ENCODE measurements at places on chromosomes 6 and 20.

DNA sequence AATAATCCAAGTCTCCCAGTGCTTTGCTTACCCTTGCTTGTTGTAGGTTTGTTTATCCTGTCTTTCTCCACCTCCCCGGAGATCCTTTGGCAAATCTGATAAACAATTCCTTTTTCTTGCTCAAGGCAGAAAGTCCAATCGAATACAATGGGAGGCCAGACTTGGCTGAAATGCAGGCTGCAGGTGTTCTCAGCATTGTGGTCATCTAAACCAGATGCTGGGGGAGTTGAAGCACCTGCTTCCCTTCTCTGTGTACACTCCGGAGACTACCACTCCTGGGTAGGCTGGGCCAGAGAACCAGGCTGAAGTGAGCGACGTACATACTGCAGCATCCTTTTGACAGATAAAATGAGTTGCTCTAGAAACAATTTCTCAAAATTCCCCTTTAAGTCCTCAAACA lies 82.6 kb upstream of the PREP start:
- DNase-seq = no peak

DNA sequence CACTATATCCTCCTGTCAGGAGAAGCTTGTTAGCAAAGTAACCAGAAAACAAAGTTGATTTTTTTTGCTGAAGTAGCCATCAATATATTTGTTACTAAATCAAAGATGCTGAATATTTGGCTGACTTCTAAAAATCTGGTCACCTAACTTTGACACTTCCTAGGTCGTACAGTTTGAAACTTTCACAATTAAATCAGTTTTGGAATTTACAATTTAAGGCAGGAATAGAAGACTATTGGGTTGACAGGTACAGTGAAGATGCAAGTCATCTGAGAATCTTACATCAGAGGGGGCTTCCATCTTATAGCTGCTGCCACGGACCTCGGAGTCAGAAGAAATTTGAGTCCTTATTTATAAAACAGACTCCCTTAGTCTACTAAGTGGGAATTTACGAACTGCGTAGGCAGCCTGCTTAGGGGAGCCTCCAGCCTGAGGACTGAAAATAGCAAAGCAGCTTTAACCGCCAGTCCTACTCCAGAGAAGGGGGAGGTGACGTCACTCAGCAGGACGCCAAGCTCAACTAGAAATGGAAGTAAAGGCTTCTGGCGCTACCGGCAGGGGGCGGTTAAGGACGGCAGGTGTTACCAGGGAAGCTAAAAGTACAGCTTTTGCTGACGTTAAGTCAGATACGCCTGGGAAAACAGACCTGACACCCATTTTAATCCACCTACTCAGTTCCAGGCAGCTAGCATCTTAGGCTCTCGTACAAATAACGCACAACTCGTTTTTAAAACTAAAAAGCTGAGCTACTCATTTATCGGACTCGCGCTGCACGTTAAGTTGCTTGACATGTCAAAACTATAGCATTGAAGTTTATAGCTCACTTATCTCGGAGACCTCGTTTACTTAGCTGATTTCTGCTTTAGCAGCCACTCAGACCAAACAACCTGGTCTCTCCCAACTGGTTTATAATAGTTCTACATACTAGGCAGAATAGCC lies 61.1 kb upstream of the HFE start:
- peak; percentile 68 for DNase-seq

GRCh38 chr20:38143646-38144554 lies 21.2 kb downstream of the TGM2 start:
- no peak for DNase-seq

GRCh38 chr6:144816936-144817335 lies 531.8 kb downstream of the UTRN start:
- no peak for DNase-seq

DNA sequence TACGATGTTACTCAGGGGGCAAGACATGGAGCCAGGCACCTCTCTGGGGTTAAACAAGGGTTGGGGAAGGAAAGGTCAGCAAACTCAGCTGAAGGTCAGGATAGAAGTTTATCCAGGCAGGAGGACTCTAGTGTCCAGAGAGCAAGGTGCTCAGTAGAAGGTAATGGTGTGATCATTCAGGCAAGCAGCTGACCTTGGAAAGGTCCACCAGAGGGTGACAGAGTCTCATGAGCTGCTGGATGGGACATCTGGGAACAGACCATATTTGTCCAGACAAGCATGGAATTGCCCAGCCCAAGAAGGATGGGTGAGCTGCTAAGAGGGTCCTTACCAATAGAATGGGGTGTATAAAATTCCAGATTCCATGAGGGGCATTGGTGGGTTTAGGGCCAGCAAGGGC lies 89.5 kb downstream of the MAP3K7 start:
- no peak for DNase-seq

GRCh38 chr6:159606786-159607185 lies 86.3 kb downstream of the SOD2 start:
- DNase-seq = no peak

- no peak for DNase-seq
Observed at GRCh38 chr6:161057103-161058091, 65.8 kb downstream of the MAP3K4 start.

- DNase-seq = no peak
Observed at GRCh38 chr20:3908667-3909066, 19.5 kb downstream of the PANK2 start.

DNA sequence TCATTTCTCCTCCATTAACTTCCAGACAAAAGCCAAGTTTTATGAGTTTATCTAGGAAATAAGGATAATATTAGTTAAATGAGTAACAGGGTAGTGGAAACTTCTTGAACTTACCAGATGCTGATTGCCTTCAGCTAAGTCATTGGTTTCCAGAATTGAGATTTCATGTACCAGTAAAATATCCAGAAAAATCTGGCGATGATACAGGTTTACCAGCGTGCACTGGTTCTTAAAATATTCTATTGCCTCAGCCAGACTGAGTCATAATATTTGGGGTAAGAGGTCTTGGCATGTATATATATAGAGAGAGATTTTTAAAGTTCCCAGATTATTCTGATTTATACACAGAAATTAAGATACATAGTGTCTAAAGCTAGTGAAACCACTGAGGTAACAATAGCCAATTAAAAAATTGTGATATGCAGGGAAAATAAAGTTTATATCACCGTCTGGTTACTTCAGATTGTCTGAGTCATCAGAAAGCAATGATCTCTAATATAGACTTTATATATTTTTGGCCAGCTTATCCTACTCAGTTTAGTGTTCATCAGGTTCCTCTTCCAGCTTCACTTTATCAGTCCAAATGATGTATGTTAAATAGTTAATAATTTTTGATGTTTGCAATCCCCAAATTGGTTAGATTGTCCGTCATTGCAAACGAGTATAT lies 39.5 kb upstream of the SDHAF4 start:
- no peak for DNase-seq

GRCh38 chr20:43140726-43141125 lies 49.0 kb downstream of the PTPRT start:
- DNase-seq = no peak

DNA sequence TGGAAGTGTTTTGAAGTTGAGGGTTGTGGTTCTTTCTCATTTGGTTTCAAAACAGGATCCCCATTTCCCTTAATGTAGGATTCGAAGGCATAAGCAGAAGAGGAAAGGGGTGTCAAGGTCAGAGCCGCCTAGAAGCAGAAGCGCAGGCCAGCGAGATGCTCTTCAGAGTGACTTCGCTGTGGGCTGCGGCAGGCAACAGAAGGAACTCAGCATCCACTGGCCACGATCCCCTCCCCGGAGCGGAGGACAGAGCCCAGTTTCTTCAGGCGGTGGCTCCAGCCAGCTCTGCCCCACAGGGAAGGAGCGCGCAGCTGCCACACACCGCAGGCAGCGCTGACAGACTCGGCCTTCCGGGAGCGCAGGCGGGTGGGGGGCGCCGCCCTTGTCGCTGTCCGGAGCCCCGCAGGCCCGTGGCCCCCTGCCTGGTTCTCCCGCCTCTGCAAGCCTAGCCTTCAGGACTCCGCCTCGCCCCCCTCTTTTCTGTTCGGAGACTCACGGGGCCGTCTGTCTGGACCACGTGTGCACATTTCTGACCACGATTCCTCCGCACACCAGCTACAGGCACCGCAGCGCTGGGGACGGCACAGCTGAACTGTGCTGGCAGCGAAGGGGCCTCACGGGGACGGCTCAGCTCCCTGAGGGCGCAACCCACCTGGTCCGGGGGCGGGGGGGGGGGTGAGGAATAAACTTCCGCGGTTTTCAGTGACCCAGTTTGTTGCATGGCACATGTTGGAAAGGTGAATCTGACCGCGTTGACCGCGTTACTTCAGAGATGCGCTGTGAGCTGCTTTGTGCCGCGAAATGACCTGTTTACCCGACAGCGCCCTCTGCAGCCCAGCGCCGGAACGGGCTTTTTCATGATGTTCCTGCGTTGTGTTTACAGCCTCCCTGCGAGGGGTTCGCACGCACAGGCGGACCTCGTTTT lies 26.1 kb downstream of the TTLL2 start:
- DNase-seq = peak; percentile 62

DNA sequence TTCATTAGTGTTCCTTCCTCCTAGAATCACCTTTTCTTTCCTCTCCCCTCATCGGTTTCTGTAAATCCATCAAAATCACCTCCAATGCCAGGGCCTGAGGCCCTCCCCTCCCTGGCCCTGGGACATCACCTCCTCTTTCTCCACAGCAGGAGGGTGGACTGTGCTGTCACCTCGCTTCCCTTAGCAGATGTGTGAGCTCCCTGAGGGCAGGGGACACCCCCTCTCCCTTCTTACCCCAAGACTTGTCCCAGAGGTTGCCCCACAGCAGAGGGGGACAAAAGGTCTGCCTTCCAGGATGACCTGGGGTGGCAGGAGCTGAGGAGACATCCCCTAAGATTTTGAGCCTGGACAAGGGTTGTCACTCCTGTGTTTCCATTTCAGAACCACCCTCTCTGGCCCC lies 5.9 kb downstream of the ULBP1 start:
- DNase-seq = no peak

DNA sequence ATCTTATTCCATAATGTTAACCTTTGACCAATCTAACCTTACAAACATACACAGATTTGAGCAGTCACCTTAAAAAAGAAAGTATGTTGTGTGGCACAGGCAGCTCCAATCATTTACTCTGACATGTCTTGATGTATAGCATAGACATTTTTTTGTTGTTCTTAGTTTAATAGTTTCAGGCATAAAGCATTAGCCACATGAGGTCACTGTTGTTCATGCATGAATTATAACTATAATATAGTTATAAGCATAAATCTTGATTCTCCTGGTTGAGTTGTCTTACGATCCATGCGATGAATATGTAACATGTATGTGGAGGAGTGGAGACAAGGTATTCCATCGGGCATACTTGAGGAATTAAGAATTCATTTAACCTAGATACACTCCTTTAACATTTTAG lies 26.1 kb upstream of the NKAIN2 start:
- no peak for DNase-seq

DNA sequence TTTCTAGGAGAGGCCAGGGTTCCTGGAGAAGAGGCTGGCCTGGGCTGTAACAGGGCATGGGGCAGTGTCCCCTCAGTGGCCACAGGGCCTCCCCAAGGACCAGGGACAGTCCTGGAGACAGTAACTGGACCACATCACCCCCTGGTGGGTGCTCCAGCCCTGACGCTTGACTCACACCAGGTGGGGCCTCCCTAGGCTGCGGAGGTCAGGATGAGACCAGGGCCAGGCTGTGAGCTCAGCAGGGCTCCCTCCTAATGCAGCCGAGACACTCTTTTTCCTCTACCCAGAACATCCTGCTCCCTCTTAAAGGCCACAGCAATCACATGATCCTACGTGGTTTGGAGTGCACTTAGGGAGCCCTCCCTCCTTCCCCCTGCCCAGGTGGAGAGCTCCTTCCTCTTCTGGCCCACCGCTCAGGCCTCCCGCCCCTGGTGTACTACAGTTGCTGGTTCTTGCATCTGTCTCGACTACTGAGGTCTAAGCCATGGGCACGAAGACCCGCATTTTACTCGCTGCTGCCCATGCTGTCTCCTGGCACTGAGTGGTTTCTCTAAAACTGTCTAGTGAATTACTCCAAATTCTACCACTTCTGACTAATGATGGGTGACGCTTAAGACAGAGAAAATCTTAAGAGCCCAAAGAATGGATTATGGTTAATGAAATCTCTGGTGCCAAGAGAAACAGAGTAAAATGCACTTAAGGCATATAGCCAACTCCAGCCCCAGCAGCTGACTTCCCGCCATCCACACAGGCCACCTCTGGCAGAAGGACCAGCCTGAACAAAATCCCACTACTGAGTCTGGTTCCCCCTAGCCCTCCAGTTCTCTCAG lies 166.1 kb upstream of the CST7 start:
- no peak for DNase-seq

GRCh38 chr6:167543602-167544497 lies 219.0 kb downstream of the TTLL2 start:
- DNase-seq = no peak

DNA sequence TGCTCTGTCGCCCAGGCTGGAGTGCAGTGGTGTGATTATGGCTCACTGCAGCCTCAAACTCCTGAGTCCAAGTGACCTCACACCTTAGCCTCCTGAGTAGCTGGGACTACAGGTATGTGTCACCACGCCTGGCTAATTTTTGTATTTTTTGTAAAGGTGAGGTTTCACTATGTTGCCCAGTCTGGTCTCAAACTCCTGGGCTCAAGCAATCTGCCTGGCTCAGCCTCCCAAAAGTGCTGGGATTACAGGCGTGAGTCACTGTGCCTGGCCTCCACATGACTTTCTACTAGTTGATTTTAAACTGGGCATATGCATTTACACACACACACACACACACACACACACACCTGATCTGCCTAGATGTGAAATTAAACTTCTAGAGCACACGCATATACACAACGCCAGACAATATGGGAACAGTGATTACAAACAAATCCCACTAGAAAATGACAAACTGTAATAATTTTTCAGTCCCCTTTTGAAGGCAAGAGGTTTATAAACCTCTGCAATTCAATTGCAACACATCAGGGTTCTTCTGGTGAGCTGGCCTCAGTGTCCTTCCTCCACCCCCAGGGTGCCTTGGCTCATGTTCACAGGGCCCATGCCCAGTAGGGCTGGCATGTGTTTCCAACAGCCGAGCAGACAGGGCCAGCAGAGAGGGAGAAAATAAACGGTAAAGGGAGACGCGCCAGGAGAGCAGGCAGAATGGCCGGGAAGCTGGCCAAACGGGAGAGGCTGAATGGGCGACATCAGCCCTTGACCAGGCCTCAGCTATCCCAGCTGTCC lies 31.2 kb downstream of the PARD6B start:
- DNase-seq = no peak

GRCh38 chr20:58870293-58871014 lies 17.9 kb downstream of the GNAS start:
- DNase-seq = no peak

DNA sequence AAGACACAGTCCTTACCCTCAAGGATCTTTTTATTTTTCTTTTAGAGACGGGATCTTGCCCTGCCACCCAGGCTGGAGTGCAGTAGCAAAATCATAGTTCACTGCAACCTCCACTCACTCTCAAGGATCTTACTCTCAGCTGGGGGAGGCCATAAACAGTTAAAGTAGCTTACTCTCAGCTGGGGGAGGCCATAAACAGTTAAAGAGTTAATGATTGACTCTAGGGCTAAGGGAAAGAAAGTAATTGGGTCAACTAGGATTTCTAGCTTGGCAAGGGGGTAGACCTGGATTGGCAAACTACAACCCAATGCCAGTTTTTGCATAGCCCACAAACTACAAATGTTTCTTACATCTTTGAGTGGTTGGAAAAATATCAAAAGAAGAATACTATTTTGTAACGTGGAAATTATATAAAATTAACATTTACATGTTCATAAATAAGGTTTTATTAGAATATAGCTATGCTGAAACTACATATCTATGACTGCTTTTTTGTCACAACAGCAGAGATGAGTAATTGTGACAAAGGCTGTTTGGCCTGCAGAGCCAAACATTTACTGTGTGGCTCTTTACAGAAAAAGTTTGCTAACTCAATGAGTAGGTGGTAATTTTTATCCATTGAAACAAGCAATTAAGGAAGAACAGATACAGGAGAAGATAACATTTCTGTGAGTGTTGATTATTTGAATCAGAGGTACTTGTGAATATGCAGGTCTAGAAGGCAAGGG lies 46.4 kb downstream of the PTPRA start:
- no peak for DNase-seq
